ENCODE measurements at places on chromosomes 12 and 14. TPM values are rescaled to one million over a fixed set of nuclear protein-coding genes. Genes with fewer than 3 reads are reported as not detected.

DNA sequence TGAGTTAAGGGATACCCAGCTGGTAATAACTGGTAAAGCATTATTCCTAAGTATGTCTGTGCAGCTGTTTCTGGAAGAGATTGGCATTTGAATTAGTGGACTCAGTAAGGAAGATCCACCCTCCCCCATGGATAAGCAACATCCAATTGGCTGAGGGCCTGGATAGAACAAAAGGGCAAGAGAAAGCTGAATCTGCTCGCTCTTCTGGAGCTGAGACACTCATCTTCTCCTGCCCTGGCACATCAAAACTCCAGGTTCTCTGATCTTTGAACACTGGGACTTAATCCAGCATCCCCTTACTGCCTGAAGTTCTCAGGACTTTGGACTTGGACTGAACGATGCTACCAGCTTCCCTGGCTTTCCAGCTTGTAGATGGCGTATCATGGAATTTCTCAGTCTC is 63.1 kb upstream of the CNOT2 start:
- no peak overlapping the region for H3K27ac ChIP-seq
- no peaks in the 10 kb centered on the region for H3K4me1 ChIP-seq
- no peak for DNase-seq
- no peaks in the 10 kb centered on the region for H3K36me3 ChIP-seq
- no peak overlapping the region for H3K4me3 ChIP-seq

DNA sequence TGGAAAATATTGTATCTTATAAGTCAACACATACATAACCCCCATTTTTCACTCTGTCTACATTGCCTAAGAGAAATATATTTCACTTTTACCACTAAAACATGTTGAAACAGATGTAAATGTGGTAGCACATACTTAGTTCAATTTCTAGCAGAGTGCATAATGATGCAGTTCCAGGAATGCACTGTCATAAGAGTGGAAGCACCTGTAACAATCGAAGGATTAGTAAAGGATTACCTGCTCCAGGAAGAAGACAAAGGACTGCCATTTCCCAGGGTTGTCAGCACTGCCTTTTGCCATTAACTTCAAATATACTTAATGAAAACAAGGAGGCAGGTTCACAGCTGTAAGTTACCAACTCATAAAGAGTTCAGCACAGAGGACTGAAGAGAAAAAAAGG is 24.6 kb downstream of the DAD1 start:
- no peak overlapping the region for H3K27ac ChIP-seq
- H3K27me3 ChIP-seq, result no peaks in the 10 kb centered on the region
- peaks cover 17% of the 10 kb centered on the region for H3K36me3 ChIP-seq
- DNase-seq, result no peak
- H3K4me1 ChIP-seq, result peaks cover 27% of the 10 kb centered on the region

GRCh38 chr12:108571609-108572165 is 9.3 kb downstream of the ISCU start:
- H3K27ac ChIP-seq, result no peak overlapping the region
- no peak overlapping the region for H3K4me3 ChIP-seq
- DNase-seq, result no peak
- peaks cover 14% of the 10 kb centered on the region for H3K36me3 ChIP-seq
- no peaks in the 10 kb centered on the region for H3K27me3 ChIP-seq
- peaks cover 3% of the 10 kb centered on the region for H3K4me1 ChIP-seq

GRCh38 chr12:6376079-6376869 is 911 bp upstream of the SCNN1A start:
- H3K36me3 ChIP-seq, result no peaks in the 10 kb centered on the region
- H3K4me1 ChIP-seq, result peaks cover 21% of the 10 kb centered on the region
- no peaks in the 10 kb centered on the region for H3K27me3 ChIP-seq
- DNase-seq, result peak; percentile 30
- no peak overlapping the region for H3K27ac ChIP-seq

- no peaks in the 10 kb centered on the region for H3K4me1 ChIP-seq
- no peak overlapping the region for H3K4me3 ChIP-seq
- H3K27ac ChIP-seq, result no peak overlapping the region
- no peaks in the 10 kb centered on the region for H3K27me3 ChIP-seq
Observed at GRCh38 chr12:18749386-18749957, 11.6 kb downstream of the CAPZA3 start.

- no peaks in the 10 kb centered on the region for H3K27me3 ChIP-seq
- H3K36me3 ChIP-seq, result no peaks in the 10 kb centered on the region
- H3K27ac ChIP-seq, result no peak overlapping the region
- DNase-seq, result no peak
- H3K4me1 ChIP-seq, result no peaks in the 10 kb centered on the region
- H3K4me3 ChIP-seq, result no peak overlapping the region
Observed at GRCh38 chr12:25903603-25904245, 54.8 kb upstream of the RASSF8 start.

- DNase-seq, result peak; percentile 39
- no peaks in the 10 kb centered on the region for H3K27me3 ChIP-seq
- no peaks in the 10 kb centered on the region for H3K36me3 ChIP-seq
- no peak overlapping the region for H3K4me3 ChIP-seq
Observed at GRCh38 chr12:43287706-43288383, 264.2 kb downstream of the ADAMTS20 start.

- H3K27me3 ChIP-seq, result no peaks in the 10 kb centered on the region
- no peaks in the 10 kb centered on the region for H3K4me1 ChIP-seq
- H3K4me3 ChIP-seq, result no peak overlapping the region
- DNase-seq, result no peak
- H3K36me3 ChIP-seq, result no peaks in the 10 kb centered on the region
- H3K27ac ChIP-seq, result no peak overlapping the region
Observed at GRCh38 chr12:119375883-119376190, 41.3 kb downstream of the CCDC60 start.

DNA sequence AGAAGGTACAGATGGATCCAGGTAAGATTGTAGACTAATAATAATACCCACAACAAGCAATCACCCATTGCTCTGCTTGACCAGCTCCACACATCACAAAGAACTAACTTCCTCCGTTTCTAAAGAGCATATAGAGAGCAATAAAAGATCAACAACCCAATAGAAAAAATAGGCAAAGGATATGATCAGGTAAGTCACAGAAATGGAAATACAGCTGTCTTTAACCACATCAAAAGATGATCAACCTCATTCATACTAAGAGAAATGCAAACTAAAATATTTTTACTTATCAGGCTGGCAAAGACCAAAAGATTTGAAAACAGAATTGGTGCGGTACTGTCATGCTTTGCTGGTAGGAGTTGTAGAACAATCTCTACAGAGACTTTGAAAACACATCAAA is 8.9 kb downstream of the C2CD5 start:
- no peak overlapping the region for H3K27ac ChIP-seq
- DNase-seq, result no peak
- H3K4me3 ChIP-seq, result no peak overlapping the region
- no peaks in the 10 kb centered on the region for H3K27me3 ChIP-seq
- H3K36me3 ChIP-seq, result peaks cover 10% of the 10 kb centered on the region

DNA sequence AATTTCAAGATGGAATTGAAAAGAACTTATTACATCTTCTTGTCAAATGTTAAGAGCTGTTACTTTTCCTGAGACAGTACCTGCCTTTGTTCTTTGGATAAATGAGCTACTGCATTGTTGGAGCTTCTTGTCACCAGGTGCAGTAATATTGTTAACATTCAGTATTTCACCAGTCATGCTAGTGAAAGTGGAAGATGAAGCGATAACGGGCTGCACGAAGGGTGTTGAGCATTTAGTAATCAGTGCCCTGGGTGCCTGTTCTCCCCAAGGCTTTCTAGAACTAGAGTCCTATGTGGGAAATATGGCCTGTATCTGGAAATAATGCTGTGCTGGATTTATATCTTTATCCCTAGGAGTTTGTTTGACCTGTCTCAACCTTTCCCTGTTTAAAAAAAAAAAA is 83.2 kb downstream of the PPP2R5C start:
- H3K27me3 ChIP-seq, result no peaks in the 10 kb centered on the region
- no peaks in the 10 kb centered on the region for H3K4me1 ChIP-seq
- H3K4me3 ChIP-seq, result no peak overlapping the region
- no peaks in the 10 kb centered on the region for H3K36me3 ChIP-seq
- H3K27ac ChIP-seq, result no peak overlapping the region
- no peak for DNase-seq

DNA sequence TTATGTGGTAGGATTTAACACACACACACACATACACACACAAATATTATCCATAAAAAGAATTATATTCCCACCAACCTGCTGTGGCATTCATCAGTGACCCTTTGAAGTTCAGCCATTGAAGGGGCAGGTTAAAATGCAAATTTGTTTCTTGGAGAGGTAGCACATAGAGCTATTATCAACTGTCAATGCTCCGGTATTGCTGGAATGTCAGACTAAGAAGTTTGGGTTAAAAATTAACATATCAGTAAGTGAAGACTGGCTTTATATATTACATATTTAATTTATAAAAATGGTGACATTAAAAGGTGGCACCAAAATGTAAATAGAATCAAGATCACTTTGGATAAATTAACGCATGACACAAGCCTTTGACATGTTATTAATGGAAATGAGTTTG is 207.3 kb downstream of the DAD1 start:
- H3K4me1 ChIP-seq, result no peaks in the 10 kb centered on the region
- no peak for DNase-seq

The IQSEC3 gene
- not detected for total RNA-seq

The KRT2 gene
- total RNA-seq, result not detected

The GSC gene
- not detected for total RNA-seq

The TAS2R7 gene
- not detected for total RNA-seq

The LGMN gene
- 62.6 TPM for total RNA-seq

Measured in endothelial cell of umbilical vein (primary cell).